Caki2 (cell line): ENCODE measurements at places on chromosomes 5 and 9. TPM values are rescaled to one million over a fixed set of nuclear protein-coding genes. Genes with fewer than 3 reads are reported as not detected.

The SLC6A3 gene
- total RNA-seq = not detected in 2 replicates

The NIM1K gene
- total RNA-seq = 0.10 TPM in 1 of 2 replicates, not detected in the other

The PTPRD gene
- total RNA-seq = 0.35 and 1.1 TPM in 2 replicates

The KCNT1 gene
- total RNA-seq = not detected in 2 replicates

The PCDHB14 gene
- 0.29 and 7.7 TPM in 2 replicates for total RNA-seq

The SEMA6A gene
- total RNA-seq = 0.32 and 2.2 TPM in 2 replicates

The SLC36A2 gene
- total RNA-seq = not detected in 2 replicates

The ZNF879 gene
- 0.74 and 0.87 TPM in 2 replicates for total RNA-seq

The OR1J2 gene
- not detected in 2 replicates for total RNA-seq
